LHCN-M2 (cell line): ENCODE measurements at places on chromosomes 5 and 9.

DNA sequence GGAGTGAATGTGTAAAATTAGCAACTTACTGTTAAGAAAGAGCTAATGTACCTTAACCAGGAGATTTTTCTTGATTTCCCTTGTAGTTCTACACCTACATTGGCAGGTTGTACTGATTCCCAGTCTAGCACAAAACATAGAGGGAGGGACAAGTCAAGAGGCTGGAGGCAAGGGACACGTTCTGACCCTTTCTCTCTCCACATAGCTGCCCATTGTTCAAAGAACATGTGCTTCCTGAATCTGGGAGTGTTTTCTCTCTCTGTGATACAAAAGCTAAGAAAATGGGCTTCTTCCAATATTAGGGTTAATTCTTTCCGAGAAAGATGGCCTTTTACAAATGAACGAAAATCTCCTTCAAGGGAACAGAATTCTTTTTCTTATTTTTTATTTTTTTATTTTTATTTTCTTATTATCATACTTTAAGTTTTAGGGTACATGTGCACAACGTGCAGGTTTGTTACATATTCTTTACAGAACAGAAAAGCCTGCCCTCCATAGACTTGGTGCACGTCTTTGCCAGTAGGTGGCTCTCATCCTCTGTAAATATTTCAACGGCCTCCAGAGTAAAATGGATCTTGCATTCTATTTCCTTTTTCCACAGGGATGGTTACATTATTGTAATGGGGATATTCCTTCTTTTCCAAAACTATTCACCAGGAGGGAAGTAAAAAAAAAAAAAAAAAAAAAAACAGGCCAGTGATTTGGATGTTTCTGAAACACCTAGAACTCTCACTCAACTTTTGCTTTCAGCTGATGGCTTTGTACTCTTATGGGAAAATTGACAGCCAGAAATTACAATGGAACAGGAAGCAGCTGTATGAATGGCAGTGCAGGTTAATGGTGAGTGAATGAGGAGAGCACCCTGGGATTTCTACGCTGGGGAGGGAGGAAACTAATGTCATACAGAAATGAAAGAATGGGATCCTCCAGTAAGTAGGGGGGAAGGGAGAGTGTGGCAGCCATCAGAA lies 13.1 kb upstream of the IFNA5 start:
- DNase-seq, result peak; percentile 48

DNA sequence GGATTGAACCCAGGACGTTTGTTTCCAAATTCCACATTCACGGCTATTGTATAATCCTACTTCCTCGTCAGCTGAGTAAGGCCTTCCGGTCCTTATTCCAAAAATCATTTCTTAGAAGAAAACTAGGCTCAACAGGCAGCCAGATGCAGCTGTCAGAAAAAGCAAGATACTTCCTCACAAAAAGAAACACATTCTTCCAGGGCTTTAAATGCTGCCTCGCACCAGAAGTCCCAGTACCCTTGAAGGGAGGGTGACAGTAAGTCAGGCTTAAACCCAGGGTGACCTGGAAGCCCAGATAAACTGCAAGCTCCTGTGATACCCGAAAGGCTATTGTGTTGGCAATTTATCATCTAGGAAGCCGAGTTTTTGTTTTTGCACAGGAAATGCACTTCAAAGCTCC lies 414.0 kb downstream of the NFIB start:
- no peak for DNase-seq

DNA sequence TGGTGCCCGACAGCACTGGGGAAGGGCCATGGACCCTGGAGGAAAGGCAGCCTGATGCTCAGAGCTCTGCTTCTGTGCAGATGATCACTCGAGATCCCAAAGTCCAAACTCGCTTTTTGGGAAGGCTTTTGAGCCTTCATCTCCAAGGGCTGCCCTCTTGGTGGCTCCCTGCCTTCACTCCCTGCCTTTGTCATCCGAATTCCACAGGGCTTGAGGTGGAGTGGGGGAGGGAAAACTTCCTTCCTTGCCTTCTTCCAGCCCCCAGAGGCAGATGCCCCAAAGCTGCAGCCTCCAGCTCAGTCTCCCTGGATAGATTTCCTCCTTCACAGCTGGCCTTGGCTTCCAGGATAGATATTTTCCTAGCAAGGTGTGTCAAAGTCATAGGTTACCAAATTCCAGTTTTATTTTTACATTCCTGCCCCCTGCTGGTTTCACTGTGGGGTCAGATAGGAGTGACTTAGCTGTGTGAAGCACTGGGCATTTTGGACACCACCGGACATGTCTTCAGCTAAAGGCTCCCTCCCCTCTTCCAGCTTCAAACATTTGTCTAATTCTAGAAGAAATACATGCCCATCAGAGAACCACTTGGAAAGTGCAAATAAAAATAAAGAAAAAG lies 268.2 kb downstream of the HSPA4 start:
- DNase-seq, result no peak

- no peak for DNase-seq
These were observed 128.1 kb upstream of the BOD1 start for GRCh38 chr5:173744551-173744950.

GRCh38 chr9:97640325-97640724 lies 6.7 kb downstream of the NCBP1 start:
- DNase-seq, result no peak
